ENCODE measurements at places on chromosomes 16 and 17.
A peak's percentile ranks its signal among the peaks of the same experiment; 100 is the strongest.

- DNase-seq, result no peak
These were observed 177.0 kb upstream of the ERCC4 start for GRCh38 chr16:13742928-13743327.

GRCh38 chr16:30132591-30132990 lies 9.6 kb upstream of the MAPK3 start:
- DNase-seq, result no peak

- peak; percentile 31 for DNase-seq
These were observed 20.3 kb upstream of the NFATC3 start for GRCh38 chr16:68064791-68065365.

GRCh38 chr16:57178196-57178595 lies 7.6 kb downstream of the PSME3IP1 start:
- no peak for DNase-seq
